Stimulated activated CD4-positive, alpha-beta T cell treated with anti-CD3 and anti-CD28 coated beads, Interleukin-2, amount 100 ng/mL, for 48 hours (primary cell): ENCODE measurements at places on chromosomes 3 and 15.
A peak's percentile ranks its signal among the peaks of the same experiment; 100 is the strongest.

DNA sequence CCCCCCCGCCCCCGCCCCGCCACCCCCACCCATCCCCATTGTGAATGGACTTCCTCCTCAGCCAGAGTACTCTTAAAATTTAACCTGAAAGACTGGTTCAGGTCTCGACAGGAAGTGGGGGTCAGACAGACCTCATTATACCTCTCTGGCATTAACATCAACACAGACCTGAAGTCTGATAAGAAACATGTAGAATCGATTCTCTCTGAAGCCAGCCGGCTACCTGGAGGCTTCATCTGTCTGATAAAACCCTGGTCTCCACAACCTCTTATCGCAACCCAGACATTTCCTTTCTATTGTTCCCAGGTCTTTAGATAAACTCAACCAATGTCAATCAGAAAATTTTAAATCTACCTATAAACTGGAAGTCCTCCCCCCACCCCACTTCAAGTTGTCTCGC is 42.6 kb downstream of the SLCO2A1 start:
- no peak for DNase-seq

DNA sequence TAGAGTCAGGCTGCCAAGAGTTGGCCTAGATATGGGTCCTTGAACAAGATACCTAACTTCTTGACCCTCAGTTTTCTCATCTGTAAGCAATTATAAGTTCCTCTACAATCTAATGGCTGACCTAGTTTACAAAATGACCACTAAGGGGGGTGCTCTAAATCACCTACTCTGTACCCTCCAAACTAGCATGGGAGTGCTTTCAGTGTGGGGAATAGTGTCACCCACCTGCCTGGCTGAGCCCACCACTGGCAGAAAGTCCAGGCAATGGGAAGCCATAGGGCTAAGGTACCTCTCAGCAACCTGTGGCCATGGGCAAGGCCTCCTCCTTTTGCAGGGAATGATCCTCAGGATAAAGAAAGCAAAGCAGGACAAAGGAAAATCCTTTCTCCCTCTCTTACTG is 58.9 kb downstream of the COL6A5 start:
- DNase-seq = no peak

- no peak for DNase-seq
Observed at GRCh38 chr3:32797776-32798175, 20.0 kb upstream of the TRIM71 start.

- no peak for DNase-seq
Observed at GRCh38 chr15:79316864-79317263, 6.0 kb downstream of the TMED3 start.

DNA sequence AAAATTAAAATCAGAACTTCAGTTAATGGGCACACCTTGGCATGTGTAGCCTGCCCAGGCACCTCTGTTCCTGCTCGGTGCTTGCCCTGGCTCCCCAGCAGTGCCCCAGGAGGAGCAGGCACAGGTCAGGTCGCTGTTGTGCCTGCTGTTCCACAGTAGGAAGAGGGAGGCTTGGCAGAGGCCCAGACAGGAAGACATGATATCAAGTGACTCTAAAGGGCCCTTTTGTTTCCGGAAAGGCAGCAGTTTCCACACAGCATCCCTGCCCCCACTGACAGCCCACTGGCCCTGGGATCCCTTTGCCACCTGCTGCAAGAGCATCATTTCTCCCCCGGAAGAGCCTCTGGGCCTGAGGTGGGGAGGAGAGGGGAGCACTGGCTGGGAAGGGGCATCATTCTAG is 40.5 kb upstream of the HES1 start:
- no peak for DNase-seq

DNA sequence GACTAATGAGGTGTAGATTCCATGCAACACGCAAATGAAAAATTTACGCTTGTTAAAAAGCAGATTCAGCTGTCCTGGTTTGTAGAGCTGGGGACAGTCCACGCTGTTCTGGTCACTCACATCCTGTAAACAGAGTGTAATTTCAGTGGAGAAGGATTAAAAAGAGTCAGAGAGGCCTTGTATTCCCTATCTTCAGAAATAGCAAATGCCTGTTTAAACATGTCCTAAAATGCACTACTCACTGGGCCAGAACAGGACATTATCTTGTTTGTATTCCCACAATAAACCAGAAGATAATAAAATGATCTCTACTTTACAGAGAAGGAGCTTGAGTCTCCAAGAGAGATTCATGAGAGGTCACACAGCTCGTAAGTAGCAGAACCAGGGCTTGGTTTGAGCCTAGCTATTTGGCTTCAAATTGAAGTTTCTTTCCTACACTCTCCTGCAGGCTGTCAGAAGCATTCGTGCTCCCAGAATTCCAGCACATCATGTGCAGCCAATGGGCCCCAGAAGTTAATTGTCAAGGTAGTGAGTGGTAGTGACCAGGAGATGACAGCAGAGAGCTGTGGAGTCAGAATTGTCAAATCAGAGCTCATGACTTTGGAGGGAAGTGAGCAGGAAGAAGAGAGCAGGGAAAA is 242.5 kb downstream of the ATP8B4 start:
- DNase-seq = no peak

DNA sequence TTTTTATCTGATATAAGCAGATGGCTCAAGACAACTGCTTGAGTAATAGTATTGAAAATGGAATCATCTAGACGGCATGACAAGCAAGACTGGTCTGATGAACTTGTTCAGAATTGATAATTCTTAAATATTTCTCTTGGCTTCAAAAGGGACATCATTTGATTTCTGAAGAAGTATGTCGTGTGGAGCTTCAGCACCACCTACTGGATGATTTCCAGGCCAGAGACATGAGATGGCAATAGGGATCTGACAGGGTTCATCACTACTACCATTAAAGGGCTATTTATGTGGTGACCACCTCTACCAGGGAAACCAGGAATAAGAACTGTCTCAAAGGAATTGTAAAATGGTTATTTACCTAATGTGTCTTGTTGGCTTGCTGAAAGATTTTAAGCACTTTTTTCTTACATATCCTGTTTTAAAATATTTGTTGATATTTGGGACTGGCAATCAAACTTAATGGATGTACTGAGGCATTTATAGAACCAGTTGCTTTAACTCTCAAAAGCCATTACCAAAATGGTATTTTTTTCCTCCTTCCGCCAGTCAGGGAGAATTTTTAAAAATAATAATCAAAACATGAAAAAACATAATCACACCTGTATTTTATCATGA is 99.5 kb upstream of the FAM98B start:
- peak; percentile 43 for DNase-seq

- DNase-seq = no peak
Observed at GRCh38 chr3:133477487-133477886, 77.6 kb downstream of the BFSP2 start.

GRCh38 chr3:87997298-87997697 is 61.5 kb downstream of the CGGBP1 start:
- DNase-seq = peak; percentile 13

DNA sequence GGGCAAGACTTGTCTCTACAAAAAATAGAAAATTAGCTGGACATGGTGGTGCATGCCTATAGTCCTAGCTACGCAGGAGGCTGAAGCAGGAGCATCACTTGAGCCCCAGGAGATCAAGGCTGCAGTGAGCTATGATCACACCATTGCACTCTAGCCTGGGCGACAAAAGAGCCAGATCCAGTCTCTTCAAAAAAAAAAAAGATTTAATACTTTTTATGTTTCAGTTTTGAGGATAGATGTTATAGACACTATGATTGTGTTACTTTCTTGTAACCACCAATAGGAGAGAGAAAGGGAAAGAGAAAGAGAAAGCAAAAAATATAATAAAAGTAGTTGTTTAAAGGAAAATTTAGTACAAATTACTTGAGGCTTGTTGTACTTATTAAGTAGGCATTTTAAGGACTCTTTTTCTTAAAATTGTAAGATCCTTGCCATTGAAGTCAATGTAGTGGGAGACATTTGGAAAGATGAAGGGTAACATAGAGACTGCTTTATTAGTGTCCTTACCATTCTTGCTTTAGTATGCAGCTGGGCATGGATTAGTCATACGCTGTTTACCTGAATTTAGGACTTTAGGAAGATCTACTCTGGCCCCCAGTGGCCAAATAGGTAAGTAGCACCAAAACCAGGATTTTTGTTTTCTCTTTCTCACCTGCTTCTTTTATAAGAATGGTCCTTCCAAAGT is 35.1 kb upstream of the ZDHHC23 start:
- peak; percentile 1 for DNase-seq

- no peak for DNase-seq
Observed at GRCh38 chr15:92324101-92324963, 69.3 kb upstream of the ST8SIA2 start.

DNA sequence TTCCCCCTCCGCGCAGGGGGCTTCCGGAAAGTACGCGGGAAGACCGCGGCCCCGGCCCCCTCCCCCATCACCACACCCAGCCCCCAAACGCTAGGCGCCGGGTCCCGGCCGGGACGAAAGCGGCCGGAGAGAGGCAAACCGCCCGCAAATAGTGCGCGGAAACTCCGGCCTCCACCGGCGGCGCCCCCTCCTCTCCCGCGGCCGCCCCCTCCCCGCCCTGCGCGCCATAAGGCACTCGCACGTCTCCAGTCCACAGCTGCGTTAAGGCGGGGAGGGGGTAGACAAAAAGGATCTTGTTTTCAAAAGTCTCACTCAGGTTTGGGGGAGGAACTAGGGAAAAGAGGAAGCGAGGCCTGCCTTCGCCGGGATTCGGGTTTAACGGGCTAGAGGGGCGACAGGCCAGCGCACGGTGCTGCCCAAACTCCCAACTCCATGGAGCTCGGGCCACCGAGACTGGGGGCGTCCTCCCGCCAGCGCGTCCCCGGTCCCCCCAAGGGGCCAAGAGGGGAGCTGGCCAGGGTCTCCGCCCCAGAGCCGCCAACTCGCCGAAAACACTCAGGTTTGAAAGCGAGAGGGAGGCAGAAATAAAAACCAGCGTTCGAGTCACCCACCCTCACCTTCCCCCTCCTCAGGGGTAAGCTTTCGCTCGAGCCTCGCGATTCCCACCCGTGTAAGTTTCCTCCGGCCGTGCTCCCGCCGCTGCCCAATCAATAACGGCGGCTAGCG is 1.8 kb downstream of the ANP32A start:
- no peak for DNase-seq

DNA sequence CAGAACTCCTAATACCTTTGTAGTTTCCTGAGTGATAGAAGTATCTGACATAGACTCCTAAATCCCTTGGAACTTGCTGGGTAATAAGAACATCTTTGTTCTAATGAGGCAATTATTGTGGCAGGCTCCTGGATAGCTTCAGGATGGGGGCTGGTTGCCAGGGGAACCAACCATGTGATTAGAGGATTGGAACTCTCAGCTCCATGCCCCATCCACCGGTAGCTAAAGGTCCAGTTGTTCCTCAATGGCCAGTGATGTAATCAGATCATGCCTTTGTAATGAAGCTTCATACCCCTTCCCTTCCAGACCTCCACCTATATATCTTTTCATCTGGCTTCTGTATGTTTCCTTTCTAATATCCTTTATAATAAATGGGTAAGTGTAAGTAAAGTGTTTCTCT is 221.2 kb upstream of the ALCAM start:
- no peak for DNase-seq

GRCh38 chr3:77319711-77320110 is 279.8 kb downstream of the ROBO2 start:
- no peak for DNase-seq

DNA sequence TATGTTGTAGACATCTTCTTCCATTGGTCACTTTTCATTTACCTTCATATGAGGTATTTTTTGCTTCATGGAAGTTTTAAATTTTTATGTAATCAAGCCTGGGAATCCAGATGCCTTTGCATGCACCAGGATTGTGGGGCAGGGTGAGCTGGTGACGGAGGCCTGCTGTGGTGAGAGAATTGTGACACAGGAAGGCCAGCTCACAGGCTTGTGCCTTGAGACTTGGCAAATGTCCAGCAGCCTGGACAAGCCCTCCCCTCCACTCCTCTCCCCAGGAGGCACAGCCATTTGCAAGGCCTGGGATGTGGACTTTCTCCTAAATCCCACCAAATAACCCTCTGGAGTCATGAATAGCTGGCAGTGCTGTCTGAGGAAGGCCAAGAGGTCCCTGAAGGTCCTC is 67.4 kb downstream of the RHCG start:
- no peak for DNase-seq

DNA sequence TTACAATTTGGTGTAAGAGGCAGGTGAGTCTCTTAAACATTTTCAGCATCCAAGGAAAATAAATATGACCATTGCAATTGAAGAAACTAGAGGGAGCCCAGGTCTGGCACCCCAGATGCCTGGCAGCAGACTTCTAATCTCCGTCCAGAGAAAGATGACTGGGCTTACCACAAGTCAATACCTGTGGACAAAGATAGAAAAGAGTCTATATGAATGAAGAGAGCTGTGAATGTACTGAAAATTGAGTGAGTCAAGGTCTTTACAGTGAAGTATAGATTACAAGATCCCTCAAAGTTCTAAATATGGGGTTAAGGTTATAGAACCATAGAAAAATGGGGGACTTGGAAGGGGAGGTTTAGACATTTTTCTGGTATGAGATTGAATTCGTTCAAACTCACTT is 827.4 kb upstream of the NR2F2 start:
- no peak for DNase-seq

- DNase-seq = no peak
Observed at GRCh38 chr3:31352331-31352730, 180.4 kb upstream of the STT3B start.

DNA sequence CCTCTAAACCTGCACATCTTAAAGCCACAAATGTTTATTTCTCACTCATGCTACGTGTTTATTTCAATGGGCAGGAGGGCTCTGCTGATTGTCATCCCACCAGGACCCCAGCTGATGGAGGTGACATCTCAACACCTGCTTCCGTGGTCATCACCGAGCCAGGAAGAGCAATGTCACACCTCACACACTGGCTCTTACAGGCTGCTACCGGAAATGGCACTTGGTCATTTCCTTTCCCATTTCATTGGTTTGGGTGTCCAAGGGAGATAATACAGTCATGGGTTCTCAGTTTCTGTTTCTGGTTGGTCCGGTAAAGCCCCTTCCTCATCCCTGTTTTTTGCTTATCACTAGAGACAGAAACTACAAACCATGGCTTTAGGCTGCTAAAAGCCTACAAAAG is 41.9 kb downstream of the ABHD2 start:
- no peak for DNase-seq

DNA sequence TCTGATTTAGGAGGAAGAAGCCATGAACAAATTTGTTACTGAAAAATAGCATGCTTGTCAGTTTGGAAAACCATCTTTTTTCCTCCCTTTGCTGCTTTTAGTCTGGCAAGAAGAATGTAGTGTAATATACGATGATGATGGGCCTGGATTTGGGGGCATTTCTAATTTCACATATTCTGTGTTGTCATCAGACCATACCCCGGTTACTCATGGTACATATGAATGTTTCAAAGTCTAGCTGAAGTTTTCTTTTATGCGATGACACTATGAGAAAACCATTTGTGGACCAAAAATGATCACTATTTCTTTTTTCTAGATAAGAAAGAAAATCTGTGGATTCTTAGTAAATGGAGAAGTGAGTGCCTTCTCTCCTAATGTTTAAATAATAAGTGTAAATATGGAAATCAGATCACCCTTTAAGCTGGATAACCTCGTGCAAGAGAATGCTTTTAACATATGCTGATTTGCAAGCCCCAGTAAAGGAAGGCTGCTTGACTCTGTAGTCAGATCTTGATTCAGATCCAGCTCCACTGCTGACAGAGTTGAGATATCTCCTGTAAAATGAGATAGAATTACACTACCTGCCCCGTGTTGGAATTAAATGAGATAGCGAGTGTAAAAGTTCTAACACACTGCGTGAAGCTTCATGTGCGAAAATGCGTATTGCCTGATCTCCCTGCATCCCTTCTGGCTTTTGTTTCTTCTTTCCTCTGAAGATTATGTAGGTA is 3.0 kb downstream of the MEF2A start:
- DNase-seq = no peak

- peak; percentile 52 for DNase-seq
Observed at GRCh38 chr3:196641333-196642054, 2.0 kb downstream of the NRROS start.

- peak; percentile 4 for DNase-seq
Observed at GRCh38 chr15:66115568-66116206, 137.9 kb downstream of the MEGF11 start.

- no peak for DNase-seq
Observed at GRCh38 chr3:127214975-127215374, 22.0 kb downstream of the PRR23E start.
